ENCODE measurements at places on chromosomes 7 and 10. TPM values are rescaled to one million over a fixed set of nuclear protein-coding genes. Genes with fewer than 3 reads are reported as not detected.

GRCh38 chr7:106626376-106627164 is 34.4 kb downstream of the CCDC71L start:
- no peak for DNase-seq

- DNase-seq, result no peak
Observed at GRCh38 chr7:17019106-17019505, 137.3 kb upstream of the AGR3 start.

- no peak for DNase-seq
Observed at GRCh38 chr7:55206235-55207029, 158.7 kb upstream of the LANCL2 start.

DNA sequence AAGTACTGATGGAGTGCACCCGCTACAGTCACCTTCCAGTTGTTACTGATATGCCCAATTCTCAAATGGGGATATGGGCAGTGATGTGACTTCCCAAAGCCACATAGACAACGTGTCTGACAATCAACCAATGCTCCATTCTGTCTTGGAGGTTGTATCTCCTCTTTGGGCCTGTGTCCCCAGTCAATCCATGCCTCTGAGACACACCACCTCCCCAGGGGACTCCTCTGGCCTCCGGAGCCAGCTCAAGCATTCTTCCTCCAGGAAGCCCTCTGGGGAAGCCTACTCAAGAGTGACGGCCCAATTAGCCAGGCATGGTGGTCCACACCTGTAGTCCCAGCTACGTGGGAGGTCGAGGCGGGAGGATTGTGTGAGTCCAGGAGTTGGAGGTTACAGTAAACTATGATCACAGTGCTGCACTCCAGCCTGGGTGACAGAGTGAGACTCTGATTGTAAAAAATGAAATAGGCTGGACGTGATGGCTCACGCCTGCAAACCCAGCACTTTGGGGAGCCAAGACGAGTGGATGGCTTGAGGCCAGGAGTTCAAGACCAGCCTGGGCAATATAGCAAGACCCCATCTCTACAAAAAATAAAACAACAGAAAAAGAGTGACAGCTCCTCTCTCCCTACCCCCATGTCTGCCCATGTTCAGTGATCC is 99.5 kb upstream of the TNRC18 start:
- DNase-seq, result no peak

DNA sequence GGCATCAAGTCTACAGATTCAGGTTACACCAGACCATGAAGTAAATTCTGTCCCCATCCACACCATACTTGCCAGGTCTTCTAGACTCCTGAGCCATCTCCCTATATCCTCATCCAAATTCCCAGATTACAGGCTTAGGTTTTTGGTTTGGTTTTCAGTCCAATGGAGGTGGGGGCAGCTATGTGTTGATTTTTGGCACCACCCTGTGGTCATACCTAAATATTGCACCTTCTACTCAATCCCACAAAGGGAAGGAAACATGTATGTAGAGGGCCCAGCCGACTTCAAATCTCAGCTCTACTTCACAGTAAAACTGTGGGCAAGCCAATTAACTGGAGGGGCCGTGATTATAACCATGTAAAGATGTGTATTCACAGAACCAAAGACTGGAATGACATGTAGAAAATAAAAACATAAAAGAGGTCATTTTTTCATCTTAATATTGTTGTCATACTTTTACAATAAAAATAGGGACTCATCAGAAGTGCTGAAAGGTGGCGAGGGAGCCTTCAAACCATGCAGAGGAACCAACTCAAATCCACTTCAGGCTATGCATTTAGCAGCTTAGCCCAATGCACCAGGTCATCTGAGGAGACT is 19.8 kb downstream of the ERCC6 start:
- no peak for DNase-seq

DNA sequence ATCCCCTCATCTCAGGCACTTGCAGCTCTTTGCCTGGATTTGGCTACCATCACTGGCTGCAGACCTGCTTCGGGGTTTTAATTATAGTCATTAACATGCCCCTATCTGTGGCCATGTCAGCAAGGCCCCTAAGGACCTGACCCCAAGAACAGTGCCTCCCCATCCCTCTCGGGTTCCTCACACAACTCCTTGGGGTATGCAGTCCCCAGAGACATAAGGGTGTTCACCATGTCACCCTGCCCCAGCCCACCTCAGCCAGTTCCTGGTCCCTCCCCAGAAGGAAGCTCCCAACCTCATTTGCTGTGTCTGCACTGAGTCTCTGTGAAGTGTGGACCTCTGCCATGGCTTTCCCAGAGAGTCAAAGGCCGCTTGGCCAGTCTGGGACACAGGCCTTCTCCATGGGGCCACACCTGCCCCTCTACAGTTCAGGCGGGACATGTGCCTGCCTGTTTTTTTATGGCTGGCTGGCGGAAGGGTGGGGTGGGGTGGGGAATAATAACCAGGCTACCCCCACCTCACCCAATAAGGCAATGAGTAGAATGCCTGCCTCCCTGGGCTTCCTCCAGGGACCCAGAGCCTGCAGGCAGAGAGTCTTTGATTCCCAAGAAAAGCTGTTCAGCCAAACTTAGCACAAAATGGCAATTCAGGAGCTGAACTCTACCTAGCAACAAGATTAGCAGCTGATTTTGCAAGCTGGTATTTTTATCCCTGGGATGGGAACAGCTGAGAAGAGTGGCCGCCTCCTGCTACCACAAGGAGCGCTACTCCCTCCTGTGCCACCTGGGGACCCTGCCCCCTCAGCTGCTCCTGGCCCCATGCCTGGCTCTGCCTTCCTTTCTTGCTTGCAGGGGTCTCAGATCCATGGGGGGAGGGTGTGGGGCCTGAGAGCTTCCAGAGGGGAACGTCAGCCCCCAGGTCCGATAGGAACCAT is 23.7 kb upstream of the CAMK2B start:
- DNase-seq, result no peak

The TLX1 gene
- total RNA-seq, result not detected

The IQCE gene
- total RNA-seq, result 6.8 TPM

The NPSR1 gene
- not detected for total RNA-seq

The FEZF1 gene
- total RNA-seq, result not detected
